ENCODE measurements at places on chromosomes 6 and 20.

- DNase-seq, result peak; percentile 29
Observed at GRCh38 chr20:57620274-57620990, at the start of gene ZBP1. TSS of gene ZBP1 (minus strand) at chr20:57620426. CDS start at chr20:57620295, 131 bp downstream.

DNA sequence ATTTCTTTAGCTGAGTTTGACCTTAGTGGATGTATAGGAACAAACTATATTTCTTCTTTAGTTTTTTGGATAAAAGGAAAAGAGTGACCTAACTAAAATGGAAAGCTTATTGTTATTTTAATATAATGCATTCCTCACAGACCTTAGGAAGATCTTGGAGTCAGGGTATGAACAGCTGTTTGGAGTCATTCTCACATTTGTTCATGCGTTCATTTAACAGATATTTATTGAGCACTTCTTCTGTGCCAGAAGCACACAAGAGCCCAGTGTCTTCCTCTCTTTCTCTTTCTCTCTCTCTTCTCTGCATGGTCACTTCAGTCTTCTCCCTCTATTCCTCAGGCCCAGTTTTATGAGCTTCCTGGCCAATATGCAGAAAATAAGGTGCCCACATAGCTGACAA lies 744.0 kb upstream of the MAP3K7 start:
- no peak for DNase-seq

DNA sequence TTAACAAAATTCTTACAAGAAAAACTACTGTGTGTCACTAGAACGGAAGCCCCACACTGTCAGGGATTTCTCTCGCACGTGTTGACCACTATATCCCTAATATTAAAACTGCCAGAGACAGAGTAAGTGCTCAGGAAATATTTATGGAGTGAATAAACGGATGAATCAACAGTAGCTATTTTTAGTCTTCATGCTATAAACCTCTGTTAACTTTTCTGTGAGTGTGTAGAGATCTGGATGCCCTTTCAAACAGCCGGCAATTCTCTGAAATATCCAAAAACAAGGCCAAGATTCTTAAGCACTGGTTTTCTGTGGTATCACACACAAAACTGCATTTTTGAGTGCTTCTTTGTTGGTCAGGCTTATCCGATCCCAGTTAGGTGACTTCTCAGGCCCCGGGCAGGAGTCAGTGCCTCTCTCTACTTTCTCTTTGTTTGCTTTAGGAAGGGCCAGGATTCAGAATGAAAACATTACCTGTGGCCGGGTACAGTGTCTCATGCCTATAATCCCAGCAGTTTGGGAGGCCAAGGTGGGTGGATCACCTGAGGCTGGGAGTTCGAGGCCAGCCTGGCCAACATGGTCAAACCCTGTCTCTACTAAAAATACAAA lies 15.7 kb downstream of the ATP9A start:
- DNase-seq, result no peak

DNA sequence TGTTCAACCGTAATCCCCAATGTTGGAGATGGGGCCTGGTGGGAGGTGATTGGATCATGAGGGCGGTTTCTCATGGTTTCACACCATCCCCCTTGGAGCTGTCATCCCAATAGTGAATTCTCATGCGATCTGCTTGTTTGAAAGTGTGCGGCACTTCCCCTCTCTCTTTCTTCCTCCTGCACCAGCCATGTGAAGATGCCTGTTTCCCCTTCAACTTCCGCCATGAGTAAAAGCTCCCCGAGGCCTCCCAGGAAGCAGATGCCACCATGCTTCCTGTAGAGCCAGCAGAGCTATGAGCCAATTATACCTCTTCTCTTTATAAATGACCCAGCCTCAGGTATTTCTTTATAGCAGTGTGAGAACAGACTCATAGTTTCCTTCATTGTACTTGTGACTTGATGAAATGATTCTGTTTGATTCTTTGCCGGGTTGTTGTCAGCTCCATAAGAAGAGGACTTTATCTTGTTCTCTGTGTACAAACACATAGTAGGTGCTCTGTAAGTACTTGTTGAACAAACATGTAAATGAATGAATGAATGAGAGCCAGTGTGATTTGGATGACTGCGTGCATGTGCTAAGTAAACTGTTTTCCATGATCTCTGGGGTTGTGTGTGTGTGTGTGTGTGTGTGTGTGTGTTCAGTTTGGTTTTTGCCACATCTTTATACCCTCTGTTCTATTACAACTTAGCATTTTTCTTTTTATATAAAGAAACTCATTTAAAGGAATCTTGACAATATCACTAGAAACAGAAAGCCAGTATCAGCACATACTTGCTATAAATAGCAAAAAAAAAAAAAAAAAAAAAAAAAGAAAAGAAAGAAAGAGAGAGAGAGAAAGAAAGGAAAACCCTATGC lies 22.5 kb upstream of the PTGIS start:
- DNase-seq, result no peak

GRCh38 chr20:44203161-44203560 lies 7.4 kb downstream of the OSER1 start:
- DNase-seq, result no peak

DNA sequence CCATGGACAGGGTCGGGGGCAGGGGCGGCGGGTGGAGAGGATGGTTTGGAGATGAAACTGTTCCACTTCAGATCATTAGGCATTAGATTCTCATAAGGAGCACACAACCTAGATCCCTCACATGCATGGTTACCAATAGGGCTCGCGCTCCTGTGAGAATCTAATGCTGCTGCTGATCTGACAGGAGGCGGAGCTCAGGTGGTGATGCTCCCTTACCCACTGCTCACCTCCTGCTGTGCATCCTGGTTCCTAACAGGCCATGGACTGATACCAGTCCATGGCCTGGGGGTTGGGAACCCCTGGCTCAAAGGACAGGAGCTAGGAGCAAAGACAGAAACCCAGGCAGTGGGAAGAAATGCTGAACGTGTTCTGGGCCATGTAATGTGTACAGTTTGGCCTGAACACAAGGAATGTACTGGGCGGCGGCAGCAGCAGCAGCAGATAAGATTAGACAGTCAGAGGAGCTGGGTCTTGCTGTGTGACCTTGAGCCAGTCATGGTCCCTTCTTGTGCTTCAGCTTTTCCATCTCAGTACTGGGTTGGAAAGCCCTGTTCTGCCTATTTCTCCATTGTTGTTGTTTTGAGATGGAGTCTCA lies 4.7 kb upstream of the SPAG4 start:
- no peak for DNase-seq

DNA sequence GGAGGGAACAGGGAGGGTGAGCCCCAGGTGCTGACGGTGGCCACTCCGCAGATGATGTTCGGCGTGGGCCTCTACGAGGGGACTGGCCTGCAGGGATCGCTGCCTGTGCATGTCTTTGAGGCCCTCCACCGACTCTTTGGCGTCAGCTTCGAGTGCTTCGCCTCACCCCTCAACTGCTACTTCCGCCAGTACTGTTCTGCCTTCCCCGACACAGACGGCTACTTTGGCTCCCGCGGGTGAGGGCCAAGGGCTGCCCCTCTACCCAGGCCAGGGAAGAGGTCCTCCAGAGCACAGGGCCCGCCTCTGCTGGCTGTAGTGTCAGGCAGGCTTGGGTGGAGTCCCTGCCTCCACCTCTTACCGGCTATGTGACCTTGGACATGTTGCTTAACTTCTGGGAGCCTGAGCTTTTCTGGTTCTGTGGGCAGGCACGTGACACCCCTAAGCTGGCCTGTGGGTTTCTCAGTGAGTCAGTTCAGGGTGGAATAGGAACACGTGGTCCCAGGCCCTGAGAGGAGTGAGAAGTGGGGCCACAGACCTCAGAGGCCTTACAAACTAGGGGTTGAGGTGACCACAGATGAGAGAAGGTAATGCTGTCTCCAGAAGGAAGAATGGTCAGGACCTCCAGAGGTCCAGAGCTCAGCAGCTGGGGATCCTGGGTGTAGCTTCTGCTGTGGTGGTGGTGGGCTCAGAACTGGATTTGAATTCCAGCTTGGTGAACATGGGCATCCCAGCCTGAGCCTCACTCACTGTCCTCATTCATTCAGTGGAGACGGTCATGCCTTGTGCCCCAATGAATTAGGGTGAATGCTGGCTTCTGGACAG lies 11.9 kb downstream of the PCIF1 start:
- no peak for DNase-seq

DNA sequence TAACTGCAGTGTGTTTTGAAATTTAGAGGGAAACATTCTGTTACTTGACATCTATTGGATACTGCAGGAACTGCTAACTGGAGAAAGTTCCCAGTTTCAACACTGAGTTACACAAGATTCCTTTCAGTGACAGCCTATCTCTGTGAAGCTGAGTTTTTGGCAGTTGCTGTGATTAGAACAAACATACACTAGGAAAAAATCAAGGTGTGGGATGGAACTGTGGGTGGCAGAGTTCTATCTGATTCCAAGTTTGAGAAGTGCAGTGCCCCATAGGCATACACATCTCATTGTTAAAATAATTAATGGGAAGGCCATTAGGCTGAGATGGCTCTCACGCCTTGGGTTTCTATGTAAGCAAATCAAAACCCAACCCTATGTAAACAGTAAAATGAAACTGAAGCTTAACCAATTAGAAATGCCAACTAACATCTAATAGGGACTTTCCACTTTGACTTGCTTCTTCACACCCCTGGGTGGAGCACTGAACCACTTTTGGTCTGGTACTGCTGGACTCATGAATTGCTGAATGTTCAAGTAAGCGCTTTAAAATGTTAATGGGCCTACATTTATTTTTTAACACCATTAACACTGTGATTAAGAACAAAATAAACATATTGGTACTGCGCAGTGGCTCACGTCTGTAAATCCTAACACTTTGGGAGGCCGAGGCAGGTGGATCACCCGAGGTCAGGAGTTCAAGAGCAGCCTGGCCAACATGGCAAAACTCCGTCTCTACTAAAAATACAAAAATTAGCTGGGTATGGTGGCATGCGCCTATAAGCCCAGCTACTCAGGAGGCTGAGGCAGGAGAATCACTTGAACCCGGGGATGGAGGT lies 55.2 kb upstream of the TBC1D7 start:
- DNase-seq, result no peak

DNA sequence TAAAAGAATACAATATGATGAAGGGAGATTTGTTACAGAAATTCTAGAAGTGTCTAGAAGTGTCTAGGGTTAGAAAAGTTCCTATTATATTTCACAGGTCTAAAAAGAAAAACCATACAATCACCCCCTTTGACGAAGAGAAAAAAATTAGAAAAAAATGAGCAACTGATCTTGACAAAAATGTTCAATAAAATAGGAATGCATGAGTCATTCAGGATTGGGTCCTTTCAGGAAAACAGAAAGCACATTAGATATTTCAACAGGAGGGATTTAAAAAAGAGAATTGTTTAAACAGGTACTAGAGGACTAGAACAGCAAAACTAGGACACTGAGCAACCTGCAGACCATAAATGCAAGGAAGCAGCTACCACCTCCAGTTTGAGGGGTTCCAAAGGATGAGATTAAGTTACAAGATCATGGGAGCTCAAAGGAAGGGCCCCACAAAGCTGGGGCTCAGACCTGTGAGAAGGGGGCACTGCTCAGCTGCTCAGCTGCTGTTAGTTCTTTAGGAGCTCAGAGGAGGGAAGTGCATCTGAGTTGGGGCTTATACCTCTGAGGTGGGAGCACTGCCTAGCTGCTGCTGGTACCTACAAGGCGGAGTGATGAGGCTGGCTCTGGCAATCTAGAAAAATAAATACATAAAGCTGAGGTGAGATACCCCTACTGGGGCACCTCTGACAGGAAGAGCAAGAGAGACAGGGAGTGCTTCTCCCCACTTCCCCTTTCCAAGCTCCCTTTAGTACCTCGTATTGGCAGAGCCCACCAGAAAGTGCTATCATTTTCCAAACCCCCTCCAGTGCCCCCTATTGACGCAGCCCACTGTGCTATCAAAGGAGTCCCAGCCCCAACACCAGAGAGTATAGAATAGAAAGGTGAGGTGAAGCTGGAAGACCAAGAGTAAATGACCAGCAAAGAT lies 27.1 kb upstream of the BEND6 start:
- DNase-seq, result no peak

GRCh38 chr6:150720774-150721233 lies 121.1 kb downstream of the PLEKHG1 start:
- DNase-seq, result no peak

GRCh38 chr6:4879741-4880275 lies 103.6 kb downstream of the CDYL start:
- DNase-seq, result no peak

DNA sequence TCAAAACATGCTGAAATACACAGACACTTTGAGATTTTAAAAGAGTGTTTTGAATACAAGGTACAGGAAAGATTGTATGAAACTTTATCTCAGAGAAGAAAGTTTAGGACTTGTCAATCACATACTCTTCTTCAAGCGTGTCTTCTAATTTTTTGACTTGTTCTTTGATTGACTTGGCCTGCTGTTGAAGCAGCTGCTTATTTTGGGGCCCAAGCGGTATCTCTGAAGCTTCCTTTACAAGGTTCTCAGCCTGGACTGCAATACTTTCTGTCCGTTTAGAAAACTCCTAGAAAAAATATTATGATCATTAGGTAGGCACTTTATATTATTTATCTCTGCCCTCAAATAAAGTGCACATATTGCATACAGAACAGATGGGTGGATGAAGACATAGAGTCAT lies 201.3 kb downstream of the SYNE1 start:
- no peak for DNase-seq

DNA sequence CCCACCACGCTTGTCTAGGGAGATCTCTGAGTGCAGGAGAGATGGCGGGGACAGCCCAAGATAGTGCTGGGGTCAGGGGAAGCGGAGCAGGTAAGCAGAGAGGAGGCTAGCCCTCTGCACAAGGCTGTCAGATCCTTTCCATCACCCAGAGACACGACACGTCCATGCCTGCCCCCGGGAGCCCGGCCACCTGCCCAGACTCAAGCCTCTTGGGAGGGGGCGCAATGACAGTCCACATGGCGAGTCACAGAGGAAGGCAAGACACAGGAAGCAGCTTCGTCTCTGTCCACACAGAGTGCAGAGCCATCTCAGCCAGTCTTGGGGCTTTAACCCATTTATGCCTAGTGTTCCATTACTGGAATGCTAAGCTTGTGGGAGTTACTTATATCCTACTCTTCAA lies 78.4 kb downstream of the PREX1 start:
- no peak for DNase-seq

GRCh38 chr6:170108456-170108855 lies 182.4 kb downstream of the DLL1 start:
- DNase-seq, result no peak

GRCh38 chr20:37417617-37418467 lies 71.9 kb downstream of the SRC start:
- DNase-seq, result no peak

DNA sequence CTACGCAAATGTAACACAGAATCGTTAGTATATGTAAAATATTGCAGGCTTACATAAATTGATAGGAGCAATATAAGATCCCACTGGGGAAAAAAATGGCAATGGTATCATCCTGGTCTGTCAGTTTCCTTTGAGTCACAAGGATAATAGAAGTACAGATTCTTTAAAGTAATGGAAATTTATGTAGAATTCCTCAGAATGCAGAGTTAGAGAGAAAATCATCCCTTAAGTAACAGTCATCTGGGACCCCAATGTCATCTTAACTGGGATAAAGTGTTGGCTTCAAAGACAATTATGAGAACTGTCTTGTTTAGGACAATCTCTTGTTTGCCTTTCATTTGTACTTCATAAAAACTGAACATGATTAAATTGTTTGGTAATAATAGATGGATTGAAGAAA lies 34.5 kb upstream of the PDE7B start:
- no peak for DNase-seq

DNA sequence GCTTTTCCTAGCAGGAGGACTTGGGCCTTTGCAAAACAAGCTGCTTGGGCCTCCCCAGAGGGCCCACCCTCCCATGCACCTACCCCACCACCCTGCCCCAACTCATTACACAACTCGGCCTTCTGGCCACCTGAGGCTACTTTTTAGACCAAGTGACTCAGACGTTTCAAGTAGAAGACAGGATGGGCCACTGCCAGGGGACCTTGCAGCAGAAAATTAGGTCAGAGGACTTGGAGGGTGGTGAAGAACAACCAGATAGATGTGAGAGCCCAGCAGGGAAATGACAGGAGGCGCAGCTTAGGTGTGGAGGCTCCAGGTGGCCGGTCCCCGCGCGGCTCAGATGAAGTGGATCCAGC lies 1.4 kb downstream of the PPP1R3D start:
- no peak for DNase-seq
